ENCODE measurements at places on chromosomes 2 and 18.

- DNase-seq, result no peak
These were observed 61.5 kb upstream of the FAM98A start for GRCh38 chr2:33660416-33661123.

DNA sequence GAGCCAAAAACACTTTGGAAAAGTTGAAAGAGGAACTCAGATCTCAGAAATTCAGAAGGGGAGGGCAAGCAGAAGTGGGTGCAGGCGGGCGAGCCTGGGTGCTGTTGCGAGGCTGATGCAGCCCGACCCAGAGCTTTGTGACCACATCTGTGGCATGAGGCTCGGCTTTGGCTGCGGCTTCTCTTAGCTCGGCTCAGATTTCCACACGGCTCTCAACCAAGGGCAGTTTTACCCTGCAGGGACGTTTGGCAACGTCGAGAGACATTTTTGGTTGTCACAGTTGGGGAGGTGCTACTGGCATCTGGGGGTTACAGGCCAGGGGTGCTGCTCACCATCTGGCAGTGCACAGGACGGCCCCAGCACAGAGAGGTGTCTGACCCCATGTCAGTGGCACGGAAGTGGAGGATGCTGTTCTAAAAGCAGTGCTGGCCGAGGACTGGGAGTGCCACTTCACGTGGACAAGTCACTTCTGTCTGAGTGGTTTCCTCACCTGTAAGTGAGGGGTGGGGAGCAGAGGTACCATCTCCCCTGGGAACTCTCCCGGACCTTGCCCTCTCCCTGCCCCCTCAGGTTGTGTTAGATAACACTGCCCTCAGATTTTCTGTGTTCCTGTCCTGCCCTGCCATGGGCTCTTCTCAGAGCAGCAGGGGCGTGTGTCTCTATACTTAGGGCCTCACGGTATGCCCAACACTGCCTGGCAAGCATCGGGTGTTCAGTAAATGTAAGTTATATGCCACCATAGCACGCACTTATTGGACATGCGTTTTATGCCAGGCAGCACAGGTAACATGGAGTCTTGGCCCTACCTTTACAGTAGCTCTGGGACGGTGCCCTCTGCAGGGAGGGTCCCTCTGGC is 48.7 kb upstream of the FAHD2A start:
- DNase-seq, result no peak

DNA sequence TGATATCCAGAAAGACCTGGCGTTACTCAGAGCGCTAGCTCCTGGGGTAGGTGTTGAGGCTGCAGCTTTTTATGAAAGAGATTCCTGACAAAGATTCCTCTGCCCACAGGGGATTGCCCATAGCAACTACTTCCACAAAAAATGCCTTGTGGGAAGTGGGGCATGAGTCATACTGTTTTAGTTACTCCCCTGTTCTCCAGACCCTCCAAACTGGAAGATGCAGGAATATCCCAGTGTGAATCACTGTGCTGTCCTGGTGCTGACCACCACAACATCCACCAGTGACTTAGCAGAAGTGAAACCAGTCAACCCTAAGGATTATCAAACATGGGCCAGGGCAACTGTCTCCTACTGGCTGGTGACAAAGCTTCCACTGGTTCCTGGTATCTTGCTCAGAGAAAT is 61.8 kb downstream of the CDH2 start:
- DNase-seq, result no peak

DNA sequence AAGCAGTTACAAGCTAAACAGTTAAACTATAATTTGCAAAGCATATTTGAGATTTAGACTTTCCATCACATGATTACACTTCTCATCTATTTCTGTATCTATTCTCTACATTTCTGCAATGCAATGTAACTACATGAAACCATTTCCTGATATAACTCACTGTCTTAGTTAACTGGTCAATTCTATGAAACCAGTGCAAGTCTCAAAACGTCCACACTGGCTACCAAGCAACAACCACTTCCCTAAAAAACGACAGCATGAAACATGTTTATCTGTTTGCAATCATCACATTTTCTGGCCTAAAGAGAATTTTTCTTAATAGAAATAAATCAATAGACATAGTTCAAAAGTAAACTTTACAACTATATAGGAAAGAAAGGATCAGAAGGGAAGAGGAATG is 17.4 kb downstream of the FECH start:
- no peak for DNase-seq

DNA sequence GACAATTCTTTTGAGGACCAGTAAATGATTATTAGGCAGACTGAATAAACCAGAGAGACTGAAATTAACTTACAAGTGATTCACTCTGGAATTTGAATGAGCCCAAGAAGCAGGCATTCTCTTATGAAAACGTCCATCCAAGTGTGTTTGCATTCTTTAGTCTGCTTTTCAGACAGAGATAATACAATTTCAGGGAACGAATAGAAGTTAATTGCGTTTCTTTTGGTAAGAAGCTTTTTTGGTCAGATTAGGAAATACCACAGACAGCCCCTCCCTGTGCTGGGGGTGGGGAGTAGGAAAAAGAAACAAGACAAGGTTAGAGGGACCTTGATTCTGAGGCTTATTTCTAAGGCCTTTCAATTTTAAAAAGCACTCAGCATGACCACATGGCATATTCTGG is 874.4 kb downstream of the SUCLG1 start:
- DNase-seq, result no peak

- DNase-seq, result no peak
These were observed 115.2 kb downstream of the ZEB2 start for GRCh38 chr2:144404586-144405314.

DNA sequence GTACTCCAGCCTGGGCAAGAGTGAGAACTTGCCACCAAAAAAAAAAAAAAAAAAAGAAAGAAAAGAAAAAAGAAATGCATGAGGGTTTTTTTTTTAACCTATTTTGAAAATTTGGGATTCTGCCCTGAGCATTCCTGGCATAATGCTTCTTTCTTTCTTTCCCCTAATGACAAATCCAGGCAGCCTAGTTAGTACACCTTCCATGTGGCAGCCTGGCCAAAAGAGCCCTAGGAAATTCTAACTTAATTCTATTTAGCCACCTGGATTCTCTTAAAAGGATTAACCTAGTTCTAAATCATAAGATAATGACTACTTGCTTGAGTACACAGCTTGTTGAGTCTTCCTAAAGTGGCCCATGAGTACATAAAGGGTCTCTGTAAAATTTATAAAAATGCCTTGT is 160.1 kb downstream of the THADA start:
- no peak for DNase-seq

GRCh38 chr2:9199716-9200632 is 6.6 kb upstream of the ASAP2 start:
- no peak for DNase-seq

- no peak for DNase-seq
These were observed 67.5 kb downstream of the PLCL1 start for GRCh38 chr2:197871780-197872456.

- DNase-seq, result no peak
These were observed 471.0 kb downstream of the TXNL1 start for GRCh38 chr18:56167366-56167765.

DNA sequence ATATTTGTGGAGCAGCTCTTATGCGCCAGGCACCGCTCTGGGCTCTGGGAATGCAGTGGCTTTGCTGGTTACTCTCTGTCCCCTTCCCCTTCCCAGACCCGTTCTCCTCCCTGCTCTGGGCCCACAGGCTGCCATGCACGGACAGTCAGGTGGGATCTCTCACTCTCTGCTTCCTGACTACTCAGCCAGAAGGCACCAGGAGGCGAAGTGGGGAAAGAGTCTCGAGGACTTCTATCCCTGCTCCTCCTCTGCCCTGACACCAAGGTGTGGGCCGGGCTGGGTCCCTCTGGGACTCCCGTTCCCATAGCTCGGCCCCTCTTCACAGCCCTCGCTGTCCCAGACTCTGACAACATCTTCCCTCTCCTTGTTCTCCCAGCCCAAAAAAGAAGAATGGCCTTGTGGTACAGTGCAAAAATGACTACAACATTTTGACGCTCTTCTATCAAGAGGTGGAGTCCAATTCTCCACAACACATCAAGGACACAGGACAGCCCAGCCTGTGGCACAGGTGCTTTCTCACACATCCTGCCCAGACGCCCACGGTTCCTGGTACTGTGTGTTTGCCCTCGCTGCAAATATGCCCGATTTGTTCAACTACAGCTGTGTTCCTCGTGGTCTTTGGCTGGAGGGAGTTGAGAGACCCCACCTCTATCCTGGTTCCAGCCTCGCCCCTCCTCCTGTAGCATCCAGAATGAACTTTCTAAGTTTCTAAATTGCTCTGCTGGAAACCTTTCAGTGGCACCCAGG is 14.0 kb upstream of the DUSP2 start:
- DNase-seq, result peak; percentile 31

DNA sequence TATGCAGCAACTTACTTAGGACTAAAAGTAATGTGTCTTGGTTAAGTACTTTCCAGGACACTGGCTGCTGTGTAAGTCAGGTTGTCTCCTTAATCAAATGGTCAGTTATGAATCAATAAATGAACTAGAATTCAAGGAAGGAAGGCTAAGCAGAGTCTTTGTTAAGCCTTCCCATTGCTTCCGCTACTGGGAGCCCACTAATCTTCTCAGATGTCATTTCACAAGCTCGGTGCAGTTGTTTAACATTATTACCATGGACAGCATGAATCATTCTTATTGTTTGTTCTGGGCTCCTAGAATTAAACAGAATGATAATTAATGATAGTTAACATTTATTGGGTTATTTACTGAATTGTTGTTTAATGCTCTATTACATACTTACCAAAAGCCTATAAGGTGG is 26.0 kb upstream of the MEIS1 start:
- no peak for DNase-seq

- DNase-seq, result no peak
These were observed 150.3 kb upstream of the DNMT3A start for GRCh38 chr2:25491966-25492532.

- no peak for DNase-seq
These were observed 852.0 kb upstream of the FSHR start for GRCh38 chr2:50006327-50006726.

DNA sequence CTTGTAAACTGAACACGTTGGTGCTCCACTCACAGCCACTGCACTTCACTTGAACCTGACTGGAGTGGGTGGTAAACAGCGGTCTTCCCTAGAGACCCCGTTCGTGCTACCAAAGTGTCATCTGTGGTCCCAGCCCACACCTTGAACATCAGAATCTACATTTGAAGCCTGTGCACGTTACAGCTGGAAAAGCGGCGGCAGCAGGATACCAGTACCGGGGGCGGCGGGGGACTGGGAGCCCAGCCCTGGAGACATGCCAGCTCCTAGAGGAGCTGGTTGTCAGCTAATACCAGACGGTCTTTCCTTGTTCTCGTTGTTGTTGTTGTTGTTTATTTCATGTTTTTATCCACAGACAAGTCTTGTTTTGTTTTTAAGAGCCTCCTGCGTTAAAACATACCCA is 156.7 kb downstream of the WDSUB1 start:
- DNase-seq, result no peak

DNA sequence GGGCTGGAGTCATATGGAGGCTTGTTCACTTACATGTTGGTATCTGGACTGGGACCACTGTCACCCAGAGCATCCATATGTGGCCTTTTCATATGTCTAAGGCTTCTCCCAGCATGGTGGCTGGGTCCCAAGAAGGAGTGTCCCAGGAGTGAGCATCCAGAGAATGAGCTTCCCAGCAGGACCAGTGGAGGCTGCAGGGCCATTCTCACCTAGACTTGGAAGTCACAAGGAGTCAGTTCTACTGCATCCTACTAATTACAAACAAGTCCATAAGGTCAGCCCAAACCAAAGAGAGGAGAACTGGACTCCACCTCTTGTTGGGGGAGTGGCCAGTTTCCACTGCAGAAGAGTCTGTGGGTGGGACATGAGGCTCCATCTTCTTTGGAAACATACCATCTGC is 5.1 kb upstream of the TEX51 start:
- DNase-seq, result no peak

DNA sequence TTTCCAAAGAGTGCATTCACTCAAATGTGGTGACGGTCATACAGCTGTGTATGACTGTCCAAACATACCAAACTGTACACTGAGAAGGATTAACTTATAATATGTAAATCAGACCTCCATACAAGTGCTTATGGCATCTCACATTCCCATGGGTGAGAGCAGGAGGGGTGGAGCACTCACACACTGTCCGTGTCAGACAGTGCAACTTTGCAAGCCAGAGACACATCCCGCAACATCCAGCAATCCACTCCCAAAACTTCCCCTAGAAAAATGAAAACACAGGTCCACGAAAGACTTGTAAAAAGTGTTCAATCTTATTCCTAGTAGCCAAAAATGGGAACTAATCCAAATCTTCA is 36.4 kb downstream of the FAM168B start:
- no peak for DNase-seq

DNA sequence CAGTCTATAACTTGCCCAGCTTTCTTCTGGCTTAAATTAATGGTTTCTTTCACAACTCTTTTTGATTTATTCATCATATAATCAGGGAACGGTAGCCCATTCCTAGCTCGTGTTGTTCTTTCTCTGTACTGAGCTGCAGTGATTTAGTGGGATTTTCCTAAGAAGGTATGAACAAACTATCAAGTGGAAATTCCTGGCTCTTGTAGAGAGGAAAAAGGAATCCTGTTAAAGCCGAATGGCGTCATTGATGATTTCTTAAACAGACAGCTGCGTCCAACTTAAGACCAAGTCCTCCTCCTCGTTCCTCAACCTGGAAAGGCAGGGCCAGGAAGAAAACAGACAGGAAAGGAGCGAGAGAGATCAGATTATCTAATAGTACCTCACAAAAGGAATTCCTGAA is 69.2 kb upstream of the CABLES1 start:
- DNase-seq, result no peak

DNA sequence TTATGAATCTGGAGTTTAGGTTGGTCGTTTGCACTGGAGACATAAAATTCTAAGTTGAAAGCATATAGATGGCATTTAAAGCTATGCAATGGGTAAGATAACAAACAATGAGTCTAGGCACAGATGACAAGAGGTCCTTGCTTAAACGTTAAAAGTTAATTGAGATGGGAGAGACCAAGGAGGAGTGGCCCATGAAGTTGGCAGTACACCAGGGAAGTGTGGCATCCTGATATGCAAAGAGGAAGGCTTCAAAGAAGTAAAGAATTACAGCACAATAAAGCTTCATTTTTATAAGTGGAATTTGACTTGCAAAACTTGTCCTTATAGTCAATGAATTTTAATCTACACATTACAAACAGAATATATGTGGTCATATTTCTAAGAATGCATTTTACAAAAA is 23.2 kb downstream of the UPP2 start:
- DNase-seq, result no peak

- no peak for DNase-seq
These were observed 41.6 kb upstream of the MGAT4A start for GRCh38 chr2:98772536-98772935.

- DNase-seq, result no peak
These were observed 22.0 kb downstream of the DOCK10 start for GRCh38 chr2:225020168-225020849.

DNA sequence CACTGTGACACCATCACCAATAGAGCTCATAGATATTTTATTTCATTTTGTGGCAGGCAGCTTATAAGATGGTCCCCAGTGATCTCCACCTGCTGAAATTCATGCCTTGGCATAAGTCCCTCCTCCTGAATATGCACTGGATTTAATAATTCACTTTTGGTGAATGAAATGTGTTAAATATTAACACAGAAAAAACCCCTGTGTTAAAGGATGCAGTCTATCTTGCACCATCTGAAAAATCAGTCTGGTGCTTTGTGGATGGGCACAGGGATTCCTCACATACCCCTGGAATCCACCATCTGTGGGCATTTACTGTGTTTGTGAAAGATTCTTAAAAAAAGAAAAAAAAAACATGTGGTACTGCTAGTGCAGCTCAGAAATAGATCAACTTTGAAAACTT is 26.1 kb upstream of the WIPF1 start:
- DNase-seq, result no peak

GRCh38 chr2:42293019-42293418 is 68.0 kb downstream of the COX7A2L start:
- DNase-seq, result no peak

- no peak for DNase-seq
These were observed 825.1 kb downstream of the SLC4A3 start for GRCh38 chr2:220452561-220452960.
